ENCODE measurements at places on chromosomes 16 and 17.
A peak's percentile ranks its signal among the peaks of the same experiment; 100 is the strongest.

DNA sequence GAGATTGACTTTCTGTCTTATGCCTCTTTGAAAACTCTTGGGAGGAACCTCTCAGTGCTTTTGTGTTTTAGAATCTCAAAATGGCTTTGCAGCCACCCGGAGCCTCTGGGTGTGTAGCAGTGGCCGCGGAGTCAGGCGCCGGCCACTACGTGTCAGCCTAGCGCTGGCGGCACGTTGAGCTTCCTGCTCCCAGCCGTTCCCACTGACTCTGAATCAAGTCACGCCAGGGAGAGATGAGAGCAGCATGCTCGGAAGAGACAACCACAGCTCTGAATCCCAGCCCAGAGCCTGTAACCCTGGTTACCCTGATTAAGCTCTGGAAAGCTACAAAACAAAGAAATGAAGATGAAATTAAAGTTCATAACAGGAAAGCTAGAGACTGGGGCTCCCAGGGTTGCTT, 97.4 kb upstream of the CACNG5 start:
- no peak for DNase-seq

GRCh38 chr17:58375811-58376210, 23.8 kb upstream of the SUPT4H1 start:
- DNase-seq = no peak

DNA sequence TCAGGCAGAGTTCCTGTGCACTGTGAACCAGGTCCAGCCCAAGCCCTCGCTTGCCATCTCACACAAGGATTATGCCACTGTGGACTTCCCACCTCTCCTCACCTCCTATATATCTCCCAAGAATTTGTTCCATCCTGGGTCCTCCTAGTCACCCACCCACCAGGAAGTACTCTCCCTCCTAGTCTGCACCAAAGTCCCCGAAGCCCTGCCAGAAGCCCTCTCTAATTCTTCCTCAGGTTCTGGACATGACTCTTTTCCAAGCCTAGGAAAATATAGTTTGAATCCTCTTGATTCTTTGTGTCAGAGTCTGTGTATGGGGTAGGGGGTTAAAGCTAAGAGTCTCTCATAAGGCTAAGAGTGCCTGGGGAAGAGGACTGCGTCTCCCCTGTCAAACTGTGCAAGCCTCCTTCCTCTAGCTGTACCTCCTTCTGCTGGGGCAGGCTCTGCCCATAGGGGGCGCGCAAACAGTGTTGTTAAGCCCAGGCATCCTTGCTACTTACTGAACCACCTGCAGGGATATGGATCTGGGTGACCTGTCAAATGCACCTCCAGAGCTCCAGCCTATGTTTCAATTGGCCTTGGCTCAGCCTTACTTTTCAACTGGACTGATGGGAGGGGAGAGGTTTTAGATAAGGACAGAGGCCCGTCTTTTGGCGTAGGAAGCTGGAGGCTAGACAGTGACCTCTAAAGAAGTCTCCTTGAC, 16.6 kb upstream of the DLX4 start:
- DNase-seq = peak; percentile 72

DNA sequence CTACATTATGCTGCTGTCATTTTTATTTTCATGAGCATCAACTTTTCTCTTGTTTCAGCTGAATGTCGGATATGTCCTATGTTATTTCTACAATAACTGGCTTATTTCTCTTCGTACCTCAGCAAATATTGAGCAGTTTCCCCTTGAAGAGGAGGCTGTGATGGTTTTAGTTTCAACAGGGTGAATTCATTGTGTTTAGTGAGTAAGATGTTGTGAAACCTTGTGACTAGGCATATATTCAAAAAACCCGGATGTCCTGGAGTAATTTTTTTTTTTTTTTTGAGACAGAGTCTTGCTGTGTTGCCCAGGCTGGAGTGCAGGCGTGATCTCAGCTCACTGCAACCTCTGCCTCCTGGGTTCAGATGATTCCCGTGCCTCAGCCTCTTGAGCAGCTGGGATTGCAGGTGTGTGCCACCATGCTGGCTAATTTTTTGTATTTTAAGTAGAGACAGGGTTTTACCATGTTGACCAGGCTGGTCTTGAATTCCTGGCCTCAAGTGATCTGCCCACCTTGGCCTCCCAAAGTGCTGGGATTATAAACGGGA, 11.1 kb downstream of the CPD start:
- no peak for DNase-seq

GRCh38 chr16:56450275-56450985, 702 bp downstream of the NUDT21 start:
- no peak for DNase-seq

DNA sequence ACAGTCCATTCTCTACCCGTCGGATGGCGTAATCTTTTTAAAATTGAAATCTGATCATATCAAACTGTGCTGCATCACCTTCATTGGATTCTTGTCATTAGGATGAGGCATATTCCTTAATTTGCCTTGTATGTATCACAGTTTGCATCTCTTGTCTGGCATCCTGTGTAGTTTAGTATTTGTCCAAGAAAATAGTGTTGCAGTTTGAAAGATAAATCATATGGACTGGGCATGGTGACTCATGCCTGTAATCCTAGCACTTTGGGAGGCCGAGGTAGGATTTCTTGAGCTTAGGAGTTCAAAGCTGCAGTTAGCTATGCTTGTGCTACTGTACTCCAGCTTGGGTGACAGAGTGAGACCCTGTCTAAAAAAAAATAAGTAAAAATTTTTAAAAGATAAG, 5.8 kb upstream of the RSL1D1 start:
- no peak for DNase-seq

DNA sequence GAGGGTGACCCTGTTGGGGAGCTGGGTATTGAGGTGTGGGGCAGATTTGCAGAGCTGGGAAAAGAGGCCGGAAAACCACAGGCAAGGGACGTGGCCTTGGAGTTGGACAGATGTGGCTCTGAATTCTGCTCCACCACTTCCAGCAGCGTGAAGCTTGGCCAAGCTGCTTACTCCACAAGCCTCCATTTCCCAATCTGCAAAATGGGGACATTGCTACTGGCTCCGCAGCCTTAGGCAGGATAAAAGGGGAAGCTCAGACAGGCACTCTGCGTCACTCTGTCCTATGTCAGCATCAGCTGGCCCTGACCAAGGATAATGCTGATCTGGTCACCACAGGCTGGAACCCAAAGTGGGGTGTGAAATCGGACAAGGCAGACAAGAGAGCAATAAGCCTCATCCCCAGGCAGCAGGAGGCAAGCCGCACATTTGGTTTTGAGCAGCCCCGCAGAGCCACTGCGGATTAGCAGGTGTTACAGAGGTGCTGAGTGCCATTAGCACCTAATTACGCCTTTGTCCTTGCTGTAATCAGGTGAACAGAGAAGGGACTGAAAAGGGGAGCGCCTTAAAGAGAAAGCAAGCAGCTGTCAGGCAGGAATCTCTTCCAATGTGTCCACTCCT, 54.8 kb downstream of the SDK2 start:
- DNase-seq = no peak

- no peak for DNase-seq
Measured at GRCh38 chr17:36818134-36818825, 119.0 kb upstream of the LHX1 start.

DNA sequence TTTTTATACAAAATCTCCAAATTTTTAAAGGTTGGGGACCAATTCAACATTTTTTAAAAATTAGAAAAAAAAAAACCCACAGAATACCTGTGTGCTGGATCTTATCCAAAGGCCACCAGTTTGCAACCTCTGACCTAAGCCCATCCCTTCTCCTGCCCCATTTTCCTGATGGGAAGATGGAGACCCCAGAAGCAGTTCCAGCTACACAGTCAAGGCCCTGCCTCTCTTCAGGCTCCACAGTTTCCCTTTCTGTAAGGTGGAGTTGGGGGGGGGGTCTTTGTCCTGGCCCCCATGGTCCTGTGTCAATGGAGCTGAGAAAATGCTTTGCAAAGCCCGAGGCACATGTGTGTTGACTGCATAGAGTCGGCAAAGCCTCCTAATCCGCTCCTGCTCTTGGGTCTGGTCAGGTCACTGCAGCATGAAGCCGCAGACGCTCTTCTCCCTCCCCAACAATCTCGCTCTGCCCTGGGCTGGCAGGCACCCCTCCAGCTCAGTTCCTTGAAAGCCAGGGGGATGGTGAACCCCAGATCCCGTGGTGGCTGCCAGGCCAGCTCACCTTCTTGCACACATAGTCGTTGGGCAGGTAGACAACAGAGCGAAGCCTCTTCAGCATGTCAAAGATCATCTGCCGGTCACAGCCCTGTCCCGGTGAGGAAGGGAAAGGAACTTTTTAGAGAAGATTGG, 70.0 kb downstream of the CNGB1 start:
- DNase-seq = no peak

GRCh38 chr16:81932668-81933067, 78.6 kb downstream of the SDR42E1 start:
- no peak for DNase-seq

- no peak for DNase-seq
Measured at GRCh38 chr16:4496305-4496704, 20.1 kb downstream of the HMOX2 start.

DNA sequence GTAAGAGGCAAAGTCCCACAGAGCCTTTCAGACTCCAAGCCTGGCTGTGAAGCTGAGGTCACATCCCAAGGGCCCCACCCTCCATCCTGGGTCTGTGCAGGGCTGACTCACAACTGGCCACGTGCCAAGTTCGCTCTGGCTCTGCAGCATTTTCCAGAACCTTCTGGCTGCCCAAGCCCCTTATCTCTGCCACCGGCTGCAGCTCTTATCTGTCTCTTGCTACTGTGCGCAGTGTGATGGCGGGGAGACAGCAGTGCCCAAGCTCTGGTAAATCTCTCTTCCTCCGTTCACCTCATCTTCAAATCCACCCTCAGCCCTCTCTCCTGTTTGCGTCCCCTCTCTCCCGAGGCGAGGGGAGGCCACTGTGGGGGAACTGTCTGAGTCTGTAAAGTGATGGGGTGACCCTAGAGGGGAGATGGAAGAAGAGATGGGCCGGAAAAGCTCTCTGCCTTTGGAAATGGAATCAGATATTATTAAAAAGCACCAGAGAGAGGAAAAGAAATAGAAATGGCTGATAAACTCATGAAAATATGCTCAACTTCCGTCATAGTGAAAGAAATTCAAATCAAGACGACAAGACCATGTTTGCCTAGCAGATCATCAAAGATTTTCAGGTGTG, 162.7 kb upstream of the CDC42EP4 start:
- no peak for DNase-seq

DNA sequence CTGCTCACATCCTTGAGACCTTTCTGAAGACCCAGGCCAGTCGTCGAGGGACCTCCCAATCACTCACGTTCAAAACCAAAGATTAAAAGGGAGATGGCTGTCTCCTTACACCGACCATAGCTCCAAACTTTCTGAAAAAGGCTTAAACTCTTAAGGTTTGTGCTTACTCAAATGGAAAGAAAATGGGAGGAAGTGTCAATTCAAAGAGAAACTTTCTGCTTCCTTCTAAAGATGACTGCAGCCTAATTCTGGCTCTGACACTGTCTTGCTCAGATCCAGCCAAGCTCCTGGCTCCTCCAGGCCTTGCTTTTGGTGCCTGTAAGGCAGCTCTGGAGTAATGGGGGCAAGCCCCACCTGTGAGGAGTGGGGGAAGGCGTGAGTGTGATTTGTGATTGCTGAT, 54.9 kb upstream of the WSB1 start:
- DNase-seq = no peak

DNA sequence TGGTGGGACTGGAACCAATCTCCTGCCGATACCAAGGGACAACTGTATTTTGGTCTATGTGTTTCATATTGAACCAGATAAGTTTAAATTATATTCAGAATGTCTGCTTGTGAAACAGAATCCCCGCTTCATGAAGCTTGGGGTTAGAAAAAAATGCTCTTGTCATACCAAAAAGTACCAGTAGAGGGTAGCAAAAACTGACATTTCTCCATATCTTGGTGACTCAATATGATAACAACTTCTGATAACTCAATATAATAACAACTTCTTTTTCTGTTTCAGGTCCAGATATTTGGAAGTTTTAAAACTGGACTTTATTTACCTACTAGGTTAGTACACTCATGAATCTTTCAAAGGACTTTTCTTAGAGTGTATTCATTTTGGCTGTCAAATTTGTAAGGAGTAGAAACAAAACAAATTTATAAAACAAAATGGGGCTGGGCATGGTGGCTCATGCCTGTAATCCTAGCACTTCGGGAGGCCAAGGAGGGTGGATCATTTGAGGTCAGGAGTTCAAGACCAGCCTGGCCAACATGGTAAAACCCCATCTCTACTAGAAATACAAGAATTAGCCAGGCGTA, 52.3 kb upstream of the ADCY7 start:
- no peak for DNase-seq

DNA sequence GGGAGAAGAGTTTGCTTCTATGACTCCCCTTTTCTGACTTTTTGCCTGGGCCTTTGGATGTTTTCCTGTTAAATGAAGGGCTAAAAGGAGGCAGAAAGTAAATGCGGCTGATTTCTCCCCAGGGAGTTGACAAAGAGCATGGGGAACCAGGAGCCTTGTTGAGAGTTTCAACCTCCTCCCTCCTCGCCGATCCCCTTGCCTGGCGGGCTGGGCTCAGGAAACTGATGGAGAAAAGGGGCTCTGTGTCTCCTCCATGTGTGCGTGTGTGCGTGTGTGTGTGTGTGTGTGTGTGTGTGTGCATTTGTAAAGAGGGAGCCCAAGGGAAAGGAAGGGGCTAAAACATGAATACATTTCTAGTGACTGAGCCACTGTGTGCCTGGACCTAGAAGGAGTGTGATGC, 94.5 kb downstream of the ZDHHC7 start:
- DNase-seq = no peak

- no peak for DNase-seq
Measured at GRCh38 chr17:45697076-45697475, 87.0 kb upstream of the CRHR1 start.

DNA sequence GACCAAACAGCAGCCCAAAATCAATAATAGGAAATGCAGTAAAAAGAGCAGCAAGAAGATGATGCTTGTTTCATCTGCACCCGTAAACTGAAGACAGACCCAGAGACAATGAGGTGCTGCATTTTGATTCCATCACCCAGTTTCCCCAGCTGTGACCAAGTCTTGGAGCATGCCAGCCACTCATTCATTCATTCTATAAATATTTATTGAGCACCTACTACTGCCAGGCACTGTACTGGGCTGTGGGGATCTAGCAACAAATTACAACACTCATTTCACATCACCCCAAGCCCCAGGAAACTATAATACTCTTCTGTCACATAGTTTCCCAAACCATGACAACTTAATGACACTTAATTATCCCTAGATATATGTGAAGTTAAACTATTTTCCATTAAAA, 79.2 kb downstream of the TOX3 start:
- no peak for DNase-seq

DNA sequence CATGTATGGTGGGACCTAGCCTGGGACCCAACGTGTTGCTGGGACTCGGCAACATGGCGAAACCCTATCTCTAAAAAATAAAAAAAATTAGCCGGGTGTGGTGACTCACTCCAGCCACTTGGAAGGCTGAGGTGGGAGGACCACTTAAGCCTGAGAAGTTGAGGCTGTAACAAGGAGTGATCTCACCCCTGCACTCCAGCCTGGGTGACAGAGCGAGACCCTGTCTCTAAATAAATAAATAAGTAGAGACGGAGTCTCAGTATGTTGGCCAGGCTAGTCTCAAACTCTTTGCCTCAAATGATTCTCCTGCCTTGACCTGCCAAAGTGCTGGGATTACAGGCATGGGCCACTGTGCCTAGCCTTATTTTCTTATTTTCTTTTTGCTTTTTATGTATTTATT, 10.1 kb upstream of the CNP start:
- DNase-seq = no peak

- no peak for DNase-seq
Measured at GRCh38 chr17:30254150-30254549, 18.7 kb upstream of the SLC6A4 start.
